ENCODE measurements at places on chromosomes 2 and 18.

DNA sequence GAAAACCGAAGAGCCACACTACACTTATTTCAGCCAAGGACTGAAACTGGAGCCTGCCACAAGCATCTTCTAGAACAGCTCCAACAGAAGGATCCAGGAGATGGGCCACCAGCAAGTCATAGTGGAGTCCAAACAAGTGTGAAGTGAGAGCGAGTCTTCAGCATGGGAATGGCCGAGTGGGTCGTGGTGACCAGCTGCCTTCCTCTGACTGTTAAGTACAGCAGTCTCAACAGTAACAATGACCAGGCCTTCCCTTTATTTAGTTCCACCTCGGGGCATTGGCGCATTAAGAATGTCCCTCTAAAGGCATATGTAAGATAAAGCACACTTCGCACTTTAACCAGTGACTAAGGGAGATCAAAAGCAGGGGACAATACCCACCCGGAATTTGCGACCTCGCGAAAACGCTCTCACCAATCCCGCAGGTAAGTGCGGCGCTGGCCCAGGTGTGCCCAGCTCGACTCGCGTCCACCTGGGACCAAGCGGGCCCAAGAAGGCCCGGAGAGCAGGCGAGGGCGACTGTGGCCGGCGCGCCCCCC, 1.1 kb downstream of the L3MBTL4 start:
- DNase-seq: no peak

DNA sequence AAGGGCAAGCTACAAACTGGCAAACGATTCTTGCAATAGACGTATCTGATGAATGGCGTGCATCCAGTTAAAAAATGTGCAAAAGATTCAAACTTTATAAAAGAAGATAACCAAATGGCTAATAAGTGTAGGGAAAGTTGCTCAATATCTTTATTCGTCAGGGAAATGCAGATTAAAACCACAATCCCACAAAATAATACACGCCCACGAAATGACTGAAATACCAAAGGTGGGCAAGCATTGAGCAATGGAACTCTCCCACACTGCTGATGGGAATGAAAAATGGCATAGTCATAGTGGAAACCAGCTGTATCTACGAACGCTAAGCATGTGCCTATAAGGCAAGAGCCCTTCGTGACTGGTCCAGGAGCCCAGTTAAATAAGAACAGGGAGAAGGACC, 168.6 kb upstream of the SIX2 start:
- DNase-seq: no peak

GRCh38 chr2:206713746-206714145, 4.5 kb downstream of the DYTN start:
- no peak for DNase-seq

GRCh38 chr2:46334389-46335271, 37.4 kb downstream of the EPAS1 start:
- DNase-seq: no peak

GRCh38 chr2:222922019-222922800, 61.4 kb downstream of the ACSL3 start:
- DNase-seq: no peak

- no peak for DNase-seq
Observed at GRCh38 chr2:17814601-17815000, 1.7 kb upstream of the MSGN1 start.

- DNase-seq: no peak
Observed at GRCh38 chr2:106163948-106164545, 30.1 kb downstream of the UXS1 start.

DNA sequence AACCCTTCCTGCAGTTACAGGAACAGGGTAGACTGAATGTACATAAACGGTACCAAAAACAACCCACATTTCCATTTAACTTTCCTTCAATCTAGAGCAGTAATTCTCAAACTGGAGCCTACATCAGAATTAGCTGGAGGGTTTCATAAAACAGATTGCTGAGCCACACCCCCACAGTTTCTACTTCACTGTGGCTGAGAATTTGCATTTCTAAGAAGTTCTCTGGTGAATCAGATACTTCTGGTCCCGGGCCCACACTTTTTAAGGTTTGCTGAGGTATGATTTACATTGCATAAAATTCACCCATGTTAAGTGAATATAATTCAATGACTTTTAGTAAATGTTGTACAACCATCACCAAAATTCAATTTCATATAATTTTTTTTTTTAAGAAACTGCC, 113.7 kb downstream of the SRBD1 start:
- DNase-seq: no peak

DNA sequence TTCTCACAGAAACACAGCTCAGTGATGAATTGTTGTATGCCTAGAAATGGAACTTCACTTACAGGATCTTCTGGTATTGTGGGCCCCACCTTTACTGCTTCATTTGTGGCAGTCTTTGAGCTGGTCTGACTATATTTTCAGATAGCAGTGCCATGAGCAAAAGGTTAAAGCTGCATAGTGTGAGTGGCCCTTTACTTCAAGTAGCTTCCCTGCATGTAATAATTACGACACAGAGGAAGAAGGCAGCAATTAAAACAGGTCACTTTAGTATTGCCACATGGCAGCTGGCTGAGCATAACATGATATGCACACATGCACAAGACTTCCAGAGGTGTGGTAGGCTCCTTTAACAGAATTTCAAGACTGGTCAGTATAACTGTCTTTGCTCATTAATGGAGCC, 426.3 kb upstream of the ZEB2 start:
- no peak for DNase-seq

DNA sequence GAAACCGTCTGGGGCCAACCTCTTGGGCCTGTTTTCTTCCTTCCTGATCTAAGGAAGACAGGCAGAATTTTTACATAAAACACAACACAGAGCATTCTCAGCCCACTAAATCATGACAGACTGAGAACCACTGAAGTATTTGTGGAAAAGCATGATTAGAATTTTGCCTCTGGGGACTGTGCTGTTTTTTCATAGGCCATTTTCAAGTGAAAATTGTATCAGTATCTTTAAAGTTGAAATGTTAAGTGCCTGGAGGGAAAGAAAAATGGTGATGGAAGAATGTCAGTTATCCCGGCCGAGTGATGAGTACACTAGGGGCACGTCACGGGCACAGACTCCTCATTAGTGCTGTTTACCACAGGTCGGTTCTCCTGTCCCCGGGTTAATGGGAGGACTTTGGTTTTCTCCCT, 36.9 kb downstream of the EHD3 start:
- no peak for DNase-seq

DNA sequence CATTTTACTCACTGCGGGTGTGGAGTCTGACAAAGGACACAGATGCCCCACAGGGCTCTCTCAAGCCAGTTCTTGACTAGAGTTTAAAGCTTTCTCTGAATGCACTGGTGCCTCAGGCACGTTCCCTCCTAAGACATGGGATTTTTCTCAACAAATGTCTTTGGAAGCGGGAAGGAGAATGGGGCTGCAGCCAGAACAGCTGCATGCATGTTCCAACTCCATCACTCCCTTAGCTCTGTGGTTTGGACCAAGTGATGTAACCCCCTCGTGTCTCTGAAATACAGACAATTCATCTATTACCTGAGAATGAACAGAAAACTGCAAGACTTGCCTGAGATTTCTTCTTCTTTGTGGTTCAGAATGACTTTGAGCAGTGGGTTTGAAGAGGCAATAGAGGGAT, 141.7 kb upstream of the SERPINE2 start:
- no peak for DNase-seq

DNA sequence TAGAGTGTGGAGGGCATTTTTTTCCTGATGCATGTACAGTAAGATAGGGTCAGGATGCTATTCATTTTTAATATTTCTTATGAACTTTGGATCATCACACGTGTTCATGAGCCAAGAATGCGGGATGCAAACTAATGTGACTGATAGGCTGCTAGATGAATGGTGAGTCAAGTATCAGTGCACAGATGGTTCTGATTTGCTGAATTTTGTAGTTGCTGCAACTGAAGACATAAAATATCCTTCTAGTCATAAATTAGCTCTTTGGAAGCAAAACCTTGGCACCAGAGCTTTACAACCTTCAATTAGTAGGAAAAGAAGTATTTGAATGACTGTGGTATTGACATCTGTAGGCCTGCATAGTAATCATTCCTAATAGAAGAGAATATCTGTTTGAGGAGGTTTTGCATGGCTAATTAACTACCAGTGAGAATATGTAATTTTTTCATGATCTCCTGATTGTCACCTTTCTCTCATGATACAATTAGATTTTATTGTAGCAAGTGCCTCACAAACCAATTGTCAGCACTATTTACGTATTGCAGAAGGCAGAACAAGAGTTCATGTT, 94.0 kb downstream of the VRK2 start:
- no peak for DNase-seq

- DNase-seq: no peak
Observed at GRCh38 chr2:200863782-200864175, 679 bp downstream of the CLK1 start.

DNA sequence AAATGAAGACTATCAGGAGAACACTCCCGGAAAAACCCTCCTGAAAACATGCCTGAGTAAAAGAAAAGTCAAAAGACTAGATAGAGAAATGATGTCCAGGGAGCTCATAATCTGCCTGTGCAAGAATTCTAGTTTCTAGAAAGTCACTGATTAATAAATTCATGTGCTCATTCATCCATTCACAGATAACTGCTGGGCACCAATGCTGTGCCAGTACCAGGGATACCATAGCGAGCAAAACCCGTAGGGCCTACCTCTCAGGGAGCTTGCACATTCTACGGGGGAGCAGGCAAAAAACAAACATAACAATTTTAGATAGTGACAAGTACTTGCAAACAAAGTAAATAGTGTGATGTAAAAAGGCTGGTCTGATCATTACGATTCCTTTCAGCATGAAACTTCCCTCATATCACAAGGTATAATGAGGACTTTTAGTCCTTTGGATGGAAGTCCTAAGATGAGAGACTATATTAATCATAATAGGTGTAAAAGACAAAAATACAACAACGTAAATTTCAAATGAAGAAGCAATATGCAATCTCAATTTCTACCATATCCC, 289.9 kb downstream of the AFF3 start:
- DNase-seq: no peak

- DNase-seq: no peak
Observed at GRCh38 chr2:26608557-26608956, 32.6 kb downstream of the CIB4 start.

- DNase-seq: no peak
Observed at GRCh38 chr2:216502381-216503158, 3.9 kb downstream of the RPL37A start.

- no peak for DNase-seq
Observed at GRCh38 chr2:63856303-63856603, 14.6 kb downstream of the UGP2 start.

DNA sequence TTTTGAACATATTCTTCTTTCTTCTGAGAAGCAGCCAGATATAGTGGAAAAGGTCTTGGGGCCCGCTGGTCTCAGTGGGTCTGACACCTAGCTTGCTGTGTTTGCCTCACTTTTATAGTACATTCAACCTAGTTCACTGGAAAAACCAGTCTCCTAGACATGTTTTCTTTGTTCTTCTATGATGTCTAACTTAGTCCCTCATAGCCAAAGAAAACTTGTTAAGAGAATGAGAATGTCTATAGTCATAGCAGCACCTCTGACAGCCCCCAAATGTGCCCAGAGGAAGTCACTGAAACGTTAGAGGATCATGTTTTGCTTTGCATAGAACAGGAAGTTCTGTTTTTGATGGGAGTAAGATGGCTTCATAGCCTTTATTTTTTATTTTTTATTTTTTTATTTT, 40.3 kb downstream of the TNFRSF11A start:
- no peak for DNase-seq

DNA sequence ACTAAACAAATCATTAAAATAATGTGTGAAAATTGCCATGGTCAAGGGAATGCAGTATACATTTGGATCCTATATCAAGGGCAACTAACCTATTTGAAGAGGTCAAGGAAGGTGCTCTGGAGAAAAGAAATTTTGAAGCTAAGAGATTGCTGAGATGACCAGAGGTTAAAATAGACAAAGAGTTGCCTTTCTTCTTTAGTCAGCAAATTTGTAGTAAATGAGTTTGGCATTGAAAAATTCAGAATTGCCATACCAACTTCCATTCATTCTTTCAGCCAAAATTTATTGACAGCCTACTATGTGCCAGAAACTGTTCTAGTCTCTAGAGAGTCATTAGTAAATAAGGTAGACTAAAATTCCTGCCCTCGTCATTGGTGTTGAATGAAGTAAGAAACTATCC, 396.2 kb downstream of the BCL11A start:
- DNase-seq: no peak

DNA sequence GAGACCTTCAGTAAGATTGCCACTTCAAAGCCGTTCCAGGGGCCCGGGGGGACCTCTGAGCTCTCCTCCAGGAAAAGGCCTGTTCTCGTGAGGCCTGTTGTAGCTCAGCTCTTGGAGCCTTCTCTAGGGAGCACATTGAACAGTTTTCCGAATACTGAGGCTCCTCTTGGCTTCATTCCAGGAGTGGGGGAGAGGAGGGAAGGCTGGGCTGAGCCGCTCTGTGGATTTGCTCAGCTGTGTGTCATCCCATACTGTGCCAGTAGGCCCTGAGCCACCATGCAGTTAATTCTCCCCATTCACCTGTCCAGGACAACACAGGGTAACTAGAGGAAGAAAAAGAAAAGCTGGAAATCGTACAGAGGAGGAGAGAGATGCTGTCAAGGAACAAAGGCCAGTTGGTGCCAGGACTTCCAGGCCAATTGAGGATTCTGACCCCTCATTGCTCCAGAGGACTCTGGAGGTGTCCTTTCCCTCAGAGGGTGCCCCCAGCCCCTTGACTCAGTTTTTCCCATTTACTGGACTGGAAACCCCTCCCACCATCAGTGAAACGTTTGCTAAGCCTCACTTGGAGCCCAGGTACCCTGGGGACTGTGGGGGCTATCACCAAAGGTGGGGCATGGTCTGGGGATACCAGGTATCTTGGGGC, 41.4 kb downstream of the HS1BP3 start:
- no peak for DNase-seq

- DNase-seq: no peak
Observed at GRCh38 chr2:127373362-127374083, 14.3 kb downstream of the MAP3K2 start.

GRCh38 chr2:41782306-41783158, 265.3 kb upstream of the PKDCC start:
- no peak for DNase-seq

DNA sequence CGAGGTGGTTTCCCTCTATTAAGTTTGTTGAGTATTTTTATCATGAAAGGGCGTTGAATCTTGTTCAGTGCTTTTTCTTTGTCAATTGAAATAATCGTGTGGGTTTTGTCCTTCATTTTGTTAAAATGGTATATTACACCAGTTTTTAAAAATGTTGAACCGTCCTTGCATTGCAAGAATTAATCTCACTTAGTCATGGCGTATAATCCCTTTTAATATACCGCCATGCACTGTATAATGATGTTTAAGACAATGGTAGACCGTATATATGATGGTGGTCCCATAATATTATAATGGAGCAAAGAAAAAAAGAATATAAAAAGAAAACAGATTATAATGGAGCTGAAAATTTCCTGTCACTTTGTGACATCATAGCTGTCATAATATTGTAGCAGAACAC, 50.6 kb downstream of the CCDC138 start:
- DNase-seq: no peak
